Fibroblast of skin of left biceps (primary cell): ENCODE measurements at places on chromosomes 4 and X.

GRCh38 chrX:65034292-65034667 is 58.0 kb upstream of the ZC4H2 start:
- DNase-seq = no peak

- no peak for DNase-seq
Measured at GRCh38 chr4:173827707-173828106, 297.7 kb upstream of the HAND2 start.

DNA sequence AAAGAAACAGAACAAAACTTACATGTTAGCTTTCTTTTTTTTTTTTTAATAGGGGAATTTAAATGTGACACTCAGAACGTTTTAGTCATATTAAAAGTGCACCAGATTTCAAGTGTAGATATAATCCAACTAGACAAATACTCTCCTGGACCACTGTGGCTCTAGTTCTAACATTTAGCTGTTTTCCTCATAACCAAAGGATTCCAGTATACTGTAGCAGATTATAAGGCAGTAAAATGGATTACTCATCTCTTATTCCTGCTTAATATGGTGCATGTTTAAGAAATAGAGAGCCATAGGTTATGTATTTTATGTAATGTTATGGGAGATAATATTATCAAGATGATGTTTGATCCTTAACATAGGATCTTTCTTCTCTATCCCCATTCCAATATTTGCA is 1339.5 kb upstream of the AGA start:
- no peak for DNase-seq

- no peak for DNase-seq
Measured at GRCh38 chr4:174989791-174990190, 71.6 kb downstream of the ADAM29 start.

DNA sequence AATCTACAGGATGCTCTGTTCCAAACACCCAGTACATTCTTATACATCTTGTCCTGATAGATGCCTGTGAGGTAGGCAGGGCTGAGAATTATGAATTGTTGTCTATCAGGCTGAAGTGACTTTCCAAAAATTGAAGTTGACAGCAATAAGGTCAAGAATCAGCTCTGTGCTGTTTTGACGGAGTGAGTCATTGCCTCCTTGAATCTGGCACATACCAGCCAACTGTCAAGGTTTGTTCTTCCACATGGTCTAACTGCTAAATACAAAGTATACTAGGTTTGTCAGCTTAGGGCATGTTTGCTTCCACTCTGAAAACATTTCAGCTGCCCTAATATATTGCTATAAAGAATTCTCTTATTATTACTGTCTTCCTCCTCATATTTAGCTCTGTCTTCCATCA is 32.3 kb downstream of the SH3RF1 start:
- DNase-seq = no peak

GRCh38 chrX:63426519-63426918 is 75.4 kb upstream of the SPIN4 start:
- no peak for DNase-seq

GRCh38 chr4:179615704-179616103 is 2173.5 kb upstream of the AGA start:
- no peak for DNase-seq

GRCh38 chrX:29530501-29530900 is 684.9 kb upstream of the MAGEB2 start:
- DNase-seq = peak; percentile 44

- DNase-seq = no peak
Measured at GRCh38 chr4:185904381-185904780, 92.4 kb upstream of the SORBS2 start.

- DNase-seq = no peak
Measured at GRCh38 chr4:26192899-26193869, 127.6 kb upstream of the RBPJ start.

- DNase-seq = no peak
Measured at GRCh38 chr4:107561481-107561880, 158.6 kb downstream of the PAPSS1 start.

DNA sequence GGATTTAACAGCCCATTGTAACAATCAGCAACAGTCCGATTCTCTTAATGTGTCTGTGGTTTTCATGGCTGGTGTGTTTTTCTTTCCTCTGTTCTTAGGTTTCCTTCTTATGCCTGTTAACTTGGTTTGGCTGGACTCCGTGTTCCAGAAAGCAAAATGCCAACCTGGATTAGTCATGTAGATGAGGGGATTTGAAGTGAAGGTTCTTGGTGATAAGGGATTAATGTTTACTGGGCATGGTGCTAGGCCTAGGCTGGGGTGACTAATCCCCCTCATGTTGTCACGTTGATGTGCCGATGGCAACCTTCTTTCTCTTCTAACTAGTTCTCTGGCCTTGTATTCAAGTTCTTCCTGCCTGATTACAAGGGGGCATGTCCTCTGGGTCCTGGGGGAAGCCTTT is 85.9 kb downstream of the REPS2 start:
- no peak for DNase-seq

DNA sequence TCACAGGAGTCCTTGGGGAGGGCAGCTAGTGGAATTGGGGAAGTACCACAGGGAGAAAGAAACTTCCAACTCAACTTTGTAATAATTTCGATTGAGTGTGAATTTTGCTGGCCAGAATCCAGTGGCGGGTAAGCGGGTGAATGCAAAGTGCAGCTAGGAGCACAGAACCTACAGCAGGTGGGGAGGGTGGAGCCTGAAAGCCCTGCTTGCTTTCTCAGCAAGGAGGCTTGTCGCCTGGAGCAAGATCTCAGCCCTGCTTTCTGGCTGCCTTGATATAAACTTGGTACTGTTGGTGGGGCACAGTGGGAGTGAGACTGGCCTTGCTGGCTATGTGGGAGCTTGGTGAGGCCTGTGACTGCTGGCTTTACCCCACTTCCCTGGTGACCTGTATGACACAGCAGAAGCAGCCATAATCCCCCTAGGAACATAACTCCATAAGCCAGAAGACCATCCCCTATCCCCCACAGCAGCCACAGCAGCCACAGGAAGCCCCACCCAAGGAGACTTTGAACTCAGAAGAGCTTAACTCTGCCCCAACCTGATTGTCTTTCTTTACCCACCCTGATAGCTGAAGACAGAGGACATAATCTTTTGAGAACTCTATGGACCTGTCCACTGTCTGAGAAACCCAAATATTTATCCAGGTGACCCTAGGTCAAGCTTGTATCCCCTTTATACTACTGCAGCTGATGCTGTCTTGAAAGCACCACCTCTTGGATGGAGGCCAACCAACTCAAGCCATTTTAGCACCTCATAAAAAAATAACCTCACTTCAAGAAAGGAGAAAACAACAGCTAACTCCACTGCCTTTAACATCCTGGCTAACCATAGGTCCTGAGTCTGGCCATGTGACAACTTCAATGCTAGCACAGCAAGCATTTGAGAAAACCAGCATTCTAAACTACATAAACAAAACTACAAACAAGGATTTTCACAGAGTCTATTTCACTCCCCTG is 87.2 kb upstream of the PDE5A start:
- no peak for DNase-seq

GRCh38 chr4:182653596-182653995 is 263.6 kb downstream of the DCTD start:
- DNase-seq = no peak

- DNase-seq = no peak
Measured at GRCh38 chrX:142296421-142296820, 91.3 kb upstream of the MAGEC2 start.

- DNase-seq = no peak
Measured at GRCh38 chrX:13168269-13168668, 123.8 kb upstream of the FAM9C start.

GRCh38 chr4:16785793-16786527 is 112.5 kb downstream of the LDB2 start:
- no peak for DNase-seq

DNA sequence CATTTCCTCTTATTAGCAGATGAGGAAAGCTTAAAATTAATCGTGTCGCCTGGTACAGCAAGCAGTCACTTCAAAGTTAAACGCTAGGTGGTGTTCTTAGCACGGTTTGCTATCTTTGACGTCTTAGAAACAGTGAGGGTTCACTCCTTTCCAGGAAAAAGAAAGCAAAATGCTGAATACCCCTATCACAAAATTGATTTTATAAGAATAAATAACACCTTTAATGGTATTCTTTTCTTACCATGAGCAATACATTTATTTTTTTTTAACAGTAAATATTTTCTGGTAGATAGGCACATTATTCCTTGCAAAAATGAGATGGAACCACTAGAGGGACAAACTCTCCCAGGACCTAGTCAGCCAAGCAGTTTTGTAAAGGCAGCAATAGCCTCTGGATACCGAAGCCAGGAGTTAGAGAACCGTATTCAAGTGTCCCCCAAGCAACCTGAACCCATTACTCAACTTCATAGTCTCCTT is 153.9 kb downstream of the KDR start:
- DNase-seq = no peak
